NCI-H2081 (cell line): ENCODE measurements at places on chromosomes 7 and 10.
A peak's percentile ranks its signal among the peaks of the same experiment; 100 is the strongest.

- DNase-seq, result no peak
Observed at GRCh38 chr7:39651265-39651664, 27.9 kb downstream of the RALA start.

- no peak for DNase-seq
Observed at GRCh38 chr10:88107296-88108097, 244.1 kb downstream of the PTEN start.

- DNase-seq, result no peak
Observed at GRCh38 chr7:101829374-101829773, 11.9 kb downstream of the CUX1 start.

DNA sequence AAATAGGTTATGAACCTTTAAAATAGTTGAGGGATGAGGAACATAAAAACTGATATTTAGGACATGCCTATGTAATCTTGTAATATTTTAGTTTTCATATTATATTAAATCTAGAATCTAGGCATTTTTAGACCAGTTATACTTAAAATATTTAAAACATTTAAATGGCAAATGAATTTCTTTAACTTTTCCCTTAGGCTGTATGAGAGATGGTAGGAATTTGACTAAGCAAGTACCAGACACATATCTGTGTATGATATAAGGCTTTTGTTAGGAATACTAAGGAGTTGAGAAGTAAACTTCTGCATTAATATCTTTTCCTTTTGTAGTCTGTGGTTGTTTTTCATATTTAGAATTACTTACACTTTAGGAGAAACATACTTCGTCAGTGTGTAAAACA lies 25.1 kb downstream of the SEPTIN7 start:
- no peak for DNase-seq

DNA sequence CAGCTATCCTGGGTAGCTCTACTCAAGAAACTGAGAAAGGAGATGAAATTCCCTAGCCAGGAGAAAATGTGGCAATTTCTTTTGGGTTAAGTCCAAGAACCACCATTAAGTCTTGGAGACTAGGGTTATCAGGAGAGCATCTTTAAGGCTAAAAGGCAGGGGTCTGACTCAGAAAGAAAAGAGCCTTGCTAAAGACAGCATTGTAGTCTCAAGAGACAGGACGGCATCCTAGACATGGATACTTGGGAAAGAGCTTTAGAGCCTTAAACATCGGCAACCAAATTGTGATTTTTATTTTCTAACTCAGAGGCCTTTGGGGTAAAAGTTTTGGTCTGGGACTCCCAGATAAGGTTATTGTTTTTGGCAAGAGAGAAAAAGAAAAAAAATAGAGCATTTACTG lies 83.1 kb downstream of the FAS start:
- DNase-seq, result no peak

DNA sequence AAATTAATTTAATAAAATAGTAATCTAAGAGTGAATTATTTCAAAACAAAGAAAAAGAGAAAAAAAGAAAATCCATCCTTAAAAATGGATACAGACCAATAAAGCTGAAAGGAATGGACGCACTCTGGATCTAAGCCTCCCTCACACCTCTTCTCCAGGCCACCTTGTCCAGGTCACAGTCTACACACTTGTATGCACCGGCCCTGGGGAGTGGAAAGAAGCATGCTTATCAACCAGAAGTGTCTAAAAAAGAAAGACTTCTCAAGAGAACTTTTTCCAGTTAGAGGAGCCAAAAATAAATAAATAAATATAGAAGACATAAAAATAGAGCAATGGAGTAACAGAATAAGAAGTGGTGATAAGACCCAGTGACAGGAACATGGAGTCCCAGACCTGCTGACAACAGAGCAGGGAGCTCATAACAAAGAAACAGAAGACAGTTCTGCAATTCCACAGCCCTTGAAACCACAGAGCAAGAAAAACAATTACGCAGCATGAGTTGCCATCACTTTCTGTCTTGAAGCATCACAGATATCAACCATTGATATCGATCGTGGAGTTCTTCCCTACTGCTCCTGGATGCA lies 311.7 kb upstream of the NFE2L3 start:
- DNase-seq, result no peak

DNA sequence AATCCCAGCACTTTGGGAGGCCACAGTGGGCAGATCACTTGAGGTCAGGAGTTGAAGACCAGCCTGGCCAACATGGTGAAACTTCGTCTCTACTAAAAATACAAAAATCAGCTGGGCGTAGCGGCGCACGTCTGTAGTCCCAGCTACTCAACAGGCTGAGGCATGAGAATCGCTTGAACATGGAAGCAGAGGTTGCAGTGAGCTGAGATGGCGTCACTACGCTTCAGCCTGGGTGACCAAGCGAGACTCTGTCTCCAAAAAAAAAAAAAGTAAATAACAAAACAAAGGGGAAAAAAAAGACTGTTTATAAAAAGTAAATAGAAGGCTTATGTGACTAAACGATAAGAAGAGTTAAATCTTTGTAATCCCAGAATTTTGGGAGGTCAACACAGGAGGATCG lies 15.0 kb upstream of the DNMBP start:
- DNase-seq, result no peak

DNA sequence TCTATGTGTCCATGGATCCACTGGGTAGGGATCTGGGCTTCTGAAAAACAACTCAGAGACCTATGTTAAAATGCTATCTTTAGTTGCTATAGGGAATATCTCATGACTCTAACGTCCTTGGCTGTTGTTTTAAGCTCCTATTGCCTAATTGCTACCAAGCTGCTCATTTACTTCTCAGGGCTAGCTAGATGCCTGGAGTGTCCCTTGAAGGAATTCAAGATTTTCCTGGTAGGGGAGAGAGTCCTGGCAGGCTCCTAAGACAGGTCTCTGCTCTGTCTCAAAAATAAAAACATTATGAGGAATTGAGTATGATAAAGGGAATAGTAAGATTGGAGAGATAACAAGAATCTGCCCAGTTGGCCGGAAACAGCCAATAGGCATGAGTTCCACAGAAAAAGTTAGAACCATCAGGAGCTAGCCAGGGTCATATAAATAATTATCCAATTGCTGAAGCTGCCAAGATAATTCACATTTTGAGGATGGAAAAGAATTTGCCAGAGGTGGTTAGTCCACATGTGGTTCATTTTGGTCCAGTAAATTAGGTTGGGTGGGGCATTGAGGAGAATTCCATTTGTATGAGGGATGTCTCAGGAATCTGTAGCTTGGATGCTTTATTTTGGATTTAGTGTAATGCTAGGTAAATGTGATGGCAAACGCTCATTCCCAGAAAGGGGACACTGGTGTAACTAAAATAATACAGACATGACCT lies 362.7 kb upstream of the VSTM2A start:
- DNase-seq, result no peak

DNA sequence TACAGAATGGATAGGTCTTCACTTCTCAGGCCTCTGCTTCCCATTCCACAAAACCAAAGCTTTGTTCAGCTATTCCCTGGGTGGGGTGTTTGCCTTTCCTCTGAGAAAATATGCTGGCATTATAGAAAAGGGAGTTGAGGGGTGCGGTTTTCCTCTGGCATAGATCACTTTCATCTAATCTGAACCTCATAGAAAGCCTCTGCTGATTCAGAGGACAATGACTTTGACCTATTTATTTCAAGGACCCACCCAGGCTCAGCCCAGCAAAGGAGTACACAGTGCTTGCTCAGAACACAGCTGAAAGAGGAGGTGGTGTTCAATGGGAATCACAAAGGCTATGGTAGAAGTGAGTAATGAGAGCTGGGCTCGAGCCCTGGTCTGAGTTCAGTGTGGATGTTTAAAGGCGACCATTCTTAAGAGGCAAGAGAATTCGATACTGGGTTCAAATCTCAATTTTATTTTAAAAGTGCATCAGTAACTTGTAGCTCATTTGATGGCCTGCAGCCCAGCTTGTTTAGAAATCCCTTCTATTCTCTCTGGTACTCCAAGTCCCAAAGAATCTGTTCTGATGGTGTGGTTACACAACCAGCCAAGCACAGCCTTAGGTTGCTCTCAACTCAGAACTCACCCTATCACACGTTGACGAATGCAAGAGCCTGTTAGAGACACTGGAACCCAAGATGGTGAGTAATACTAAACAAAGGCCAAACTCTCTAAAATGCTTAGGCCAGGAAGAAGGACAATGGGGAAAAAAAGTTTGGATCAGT lies 1012.8 kb downstream of the LRMDA start:
- no peak for DNase-seq

GRCh38 chr10:114087255-114087654 lies 43.6 kb downstream of the ADRB1 start:
- no peak for DNase-seq

DNA sequence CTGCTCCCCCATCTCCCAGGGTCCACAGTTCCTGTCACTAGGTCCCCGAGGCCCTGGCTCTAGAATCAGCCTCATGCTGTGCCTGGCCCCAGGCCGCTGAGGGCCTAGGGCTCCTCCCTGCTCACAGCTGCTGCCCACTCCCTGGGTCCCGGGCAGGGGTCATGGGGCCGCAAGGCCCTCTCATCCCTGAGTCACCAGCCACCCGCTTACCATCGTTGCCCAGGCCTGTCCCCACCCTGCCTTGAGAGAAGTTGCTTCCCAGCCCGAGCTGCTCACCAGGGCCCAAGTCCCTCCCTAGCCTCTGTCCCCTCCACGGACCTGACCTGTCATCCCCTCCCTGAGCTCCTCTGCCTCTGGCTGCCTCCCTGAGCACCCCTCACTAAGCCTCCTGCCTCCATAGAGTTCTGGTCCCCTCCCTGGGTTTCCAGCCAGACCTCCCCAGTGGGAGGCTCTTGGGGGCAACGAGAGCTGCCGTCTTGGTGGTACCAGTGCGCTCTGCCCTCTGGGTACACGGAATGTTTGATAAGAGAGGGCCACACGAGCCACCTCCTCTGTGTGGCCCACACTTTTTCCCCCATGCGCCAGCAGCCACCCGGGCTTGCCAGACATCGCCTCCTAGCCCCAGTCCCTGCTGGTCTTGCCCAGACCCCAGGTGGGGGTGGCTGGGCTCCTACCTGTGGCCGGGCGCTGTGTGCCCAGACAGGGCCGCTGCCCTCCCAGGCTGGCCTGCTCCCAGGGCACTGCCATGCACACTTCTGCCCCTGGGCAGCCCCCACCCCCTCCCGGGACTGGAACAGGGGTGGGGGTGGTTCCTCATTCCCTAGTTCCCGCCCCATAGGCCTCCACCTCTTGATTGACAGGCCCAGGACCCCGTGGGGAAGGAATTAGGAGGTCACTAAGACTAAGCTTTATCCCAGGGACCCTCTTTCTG lies 21.3 kb downstream of the MLXIPL start:
- DNase-seq, result no peak

DNA sequence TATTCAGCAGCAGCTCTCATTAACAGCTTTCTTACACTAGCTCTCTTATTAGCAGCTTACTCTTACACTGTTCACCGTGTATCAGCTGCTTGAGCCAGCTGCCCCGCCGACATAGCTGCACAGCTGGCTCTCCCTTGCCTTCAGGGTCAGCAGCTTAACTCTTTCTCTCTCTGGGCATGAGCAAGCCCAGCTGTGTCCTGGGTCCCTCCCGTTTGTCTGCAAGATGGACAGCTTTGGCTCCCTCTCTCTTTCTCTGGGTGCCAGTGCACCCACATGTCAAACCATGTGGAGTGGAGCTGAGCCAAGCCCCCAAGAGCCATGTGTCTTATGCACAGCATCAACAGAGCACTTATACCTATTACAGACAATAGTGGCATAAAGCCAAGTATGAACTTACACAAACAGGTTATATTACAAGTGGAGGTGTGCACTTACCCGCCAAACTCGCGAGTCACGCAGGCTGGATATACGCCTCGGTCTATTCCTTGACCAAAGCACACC lies 35.7 kb upstream of the MTPAP start:
- DNase-seq, result peak; percentile 5

GRCh38 chr7:134890246-134891240 lies 95.8 kb upstream of the AGBL3 start:
- DNase-seq, result peak; percentile 76

- DNase-seq, result no peak
Observed at GRCh38 chr7:83469076-83469475, 179.9 kb downstream of the SEMA3E start.

DNA sequence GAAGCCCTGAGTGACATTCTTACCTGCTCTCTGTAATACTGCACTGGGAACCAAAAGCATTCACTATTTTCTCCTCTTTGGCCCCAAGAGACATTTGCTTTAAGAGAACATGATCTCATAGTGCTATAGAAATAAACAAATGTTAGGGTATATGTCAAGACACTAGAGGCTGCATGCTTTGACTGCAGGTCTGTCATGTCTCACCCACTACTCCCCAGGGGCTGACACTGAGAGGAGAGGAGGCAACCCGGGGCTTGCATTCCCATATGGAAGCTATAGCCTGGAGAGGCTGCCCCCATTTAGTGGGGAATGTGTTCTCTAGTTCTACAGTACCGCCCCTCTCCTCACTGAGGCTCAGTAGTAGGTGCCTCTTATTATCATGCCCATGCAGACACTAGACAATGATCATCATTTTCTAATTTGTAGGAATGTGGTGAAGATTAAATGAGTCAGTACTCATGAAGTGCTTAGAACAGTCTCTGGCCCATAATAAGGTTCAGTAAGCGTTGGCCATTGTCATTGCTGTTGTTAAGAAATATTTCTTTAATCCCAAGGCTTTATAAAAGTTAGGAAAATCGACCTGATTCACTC lies 4.9 kb upstream of the SLF2 start:
- no peak for DNase-seq
